SJSA1 (cell line): ENCODE measurements at places on chromosomes 3 and 15. TPM values are rescaled to one million over a fixed set of nuclear protein-coding genes. Genes with fewer than 3 reads are reported as not detected.
A peak's percentile ranks its signal among the peaks of the same experiment; 100 is the strongest.

DNA sequence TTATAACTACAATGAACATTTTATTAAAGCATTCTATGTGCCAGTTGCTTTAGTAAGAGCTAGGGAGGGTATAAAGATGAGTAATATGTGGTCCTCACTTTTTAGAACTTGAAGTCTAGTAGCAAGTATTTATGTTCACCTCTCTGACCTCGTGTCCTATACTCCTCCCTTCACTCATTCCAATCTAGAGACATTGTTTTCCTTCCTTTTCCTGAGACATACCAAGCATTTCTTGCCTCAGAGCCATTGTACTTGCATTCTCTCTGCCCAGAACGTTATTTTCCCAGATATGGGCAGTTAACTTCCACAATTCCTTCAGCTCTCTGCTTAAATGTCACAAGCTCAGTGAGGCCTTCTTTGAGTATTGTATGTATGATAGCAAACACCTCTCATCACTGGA, 408.6 kb downstream of the PDCD6IP start:
- peak; percentile 59 for DNase-seq

Gene CAPN3
- total RNA-seq = 0.11 TPM in 1 of 2 replicates, not detected in the other

- DNase-seq = no peak
These were observed 24.8 kb upstream of the SLC25A38 start for GRCh38 chr3:39358333-39358732.

Gene CTXND1
- total RNA-seq = not detected in 2 replicates

DNA sequence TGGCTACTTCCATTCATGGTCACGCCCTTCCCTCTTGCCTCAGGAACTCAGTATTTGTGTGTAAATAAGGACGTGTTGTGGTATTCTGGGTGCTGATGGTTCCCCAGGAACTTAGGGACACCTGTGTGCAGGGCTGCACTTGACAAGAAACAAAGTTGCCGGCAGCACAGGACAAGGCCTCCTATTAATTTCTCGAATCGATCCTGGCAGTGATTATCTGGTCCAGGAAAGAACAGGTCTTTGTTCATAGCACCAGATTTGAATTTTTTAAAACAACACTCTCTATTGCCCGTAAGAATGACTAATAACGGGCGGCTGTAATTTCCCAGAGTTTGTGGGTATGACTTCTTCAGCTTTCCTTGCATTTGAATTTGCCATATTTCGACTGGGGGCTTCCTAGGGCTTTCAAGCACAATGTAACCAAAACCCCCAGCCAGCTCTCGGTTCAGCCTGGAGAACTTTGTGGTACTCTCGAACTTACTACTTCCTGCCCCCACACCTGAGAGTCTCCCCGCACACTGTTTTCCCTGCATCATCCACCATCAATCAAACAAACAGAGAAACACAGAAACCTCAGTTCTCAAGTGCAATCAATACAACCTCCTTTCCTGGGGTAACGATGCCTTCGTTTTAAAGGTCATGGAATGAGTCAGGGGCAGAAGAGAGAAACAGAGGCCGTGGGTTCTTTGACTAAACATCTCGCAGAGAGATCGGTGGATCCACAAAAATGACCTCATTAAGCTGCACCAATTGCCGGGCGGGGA, 241.7 kb upstream of the ICE2 start:
- no peak for DNase-seq

- DNase-seq = no peak
These were observed 5.2 kb downstream of the KBTBD13 start for GRCh38 chr15:65081758-65082157.

GRCh38 chr15:62454567-62455172, 289.6 kb upstream of the C2CD4B start:
- peak; percentile 75 for DNase-seq

Gene ADAMTS17
- 0.32 and 0.50 TPM in 2 replicates for total RNA-seq

GRCh38 chr15:34796847-34797435, 1.6 kb upstream of the ACTC1 start:
- DNase-seq = no peak

Gene FANCI
- 104 and 138 TPM in 2 replicates for total RNA-seq

Gene LDHAL6B
- total RNA-seq = not detected in 2 replicates

DNA sequence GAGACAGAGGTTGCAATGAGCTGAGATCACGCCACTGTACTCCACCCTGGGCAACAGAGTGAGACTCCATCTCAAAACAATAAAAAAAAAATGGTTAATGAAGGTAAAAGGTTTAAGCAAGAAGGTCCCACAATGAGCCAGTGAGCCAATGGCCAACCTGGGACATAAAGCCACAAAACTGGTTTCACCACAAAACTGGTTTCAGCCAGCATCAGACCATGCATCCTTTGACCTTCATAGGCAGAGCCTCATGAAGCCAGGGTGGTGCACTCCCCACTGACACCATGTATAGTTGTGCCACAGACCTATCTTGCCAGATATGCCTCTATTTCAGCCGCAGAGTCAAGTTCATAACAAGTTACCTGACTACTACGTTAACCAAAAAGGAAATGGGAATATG, 41.9 kb downstream of the SCAP start:
- no peak for DNase-seq

Gene NLGN1
- total RNA-seq = 3.2 and 3.9 TPM in 2 replicates

DNA sequence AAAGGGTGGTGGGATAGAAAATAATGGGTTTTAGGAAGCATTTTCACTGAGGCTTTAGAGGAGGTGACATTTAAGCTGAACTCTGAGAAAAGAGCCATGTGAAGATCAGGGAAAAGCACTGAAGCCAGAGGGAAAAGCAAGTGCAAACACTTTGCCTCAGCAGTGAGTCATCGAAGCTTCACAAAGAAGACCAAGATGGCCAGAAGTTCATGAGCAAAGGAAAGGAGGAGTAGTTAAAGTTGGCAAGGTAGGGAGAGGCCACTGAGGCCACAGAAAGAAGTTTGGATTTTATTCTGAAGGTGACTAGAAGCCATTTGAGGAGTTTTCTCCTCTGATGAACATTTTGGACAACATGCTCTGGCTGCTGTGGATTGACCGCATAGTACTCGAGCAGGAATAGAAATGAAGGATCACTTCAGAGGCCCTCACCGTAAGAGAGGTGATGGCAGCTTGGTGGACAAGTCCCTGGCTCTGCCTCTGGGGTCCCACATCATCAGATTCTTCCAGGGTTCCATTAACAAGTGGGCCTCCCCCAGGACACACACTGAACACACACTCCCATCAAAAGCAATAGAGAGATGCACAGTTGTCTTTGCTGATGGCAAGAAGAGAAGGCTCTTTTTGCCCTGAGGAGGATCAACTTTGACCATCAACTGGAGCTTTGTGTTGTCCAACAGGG, 75.5 kb downstream of the TOP2B start:
- DNase-seq = no peak
